ENCODE measurements at places on chromosomes 11 and 22.

GRCh38 chr11:11078344-11079086 lies 220.7 kb upstream of the ZBED5 start:
- no peak for DNase-seq

DNA sequence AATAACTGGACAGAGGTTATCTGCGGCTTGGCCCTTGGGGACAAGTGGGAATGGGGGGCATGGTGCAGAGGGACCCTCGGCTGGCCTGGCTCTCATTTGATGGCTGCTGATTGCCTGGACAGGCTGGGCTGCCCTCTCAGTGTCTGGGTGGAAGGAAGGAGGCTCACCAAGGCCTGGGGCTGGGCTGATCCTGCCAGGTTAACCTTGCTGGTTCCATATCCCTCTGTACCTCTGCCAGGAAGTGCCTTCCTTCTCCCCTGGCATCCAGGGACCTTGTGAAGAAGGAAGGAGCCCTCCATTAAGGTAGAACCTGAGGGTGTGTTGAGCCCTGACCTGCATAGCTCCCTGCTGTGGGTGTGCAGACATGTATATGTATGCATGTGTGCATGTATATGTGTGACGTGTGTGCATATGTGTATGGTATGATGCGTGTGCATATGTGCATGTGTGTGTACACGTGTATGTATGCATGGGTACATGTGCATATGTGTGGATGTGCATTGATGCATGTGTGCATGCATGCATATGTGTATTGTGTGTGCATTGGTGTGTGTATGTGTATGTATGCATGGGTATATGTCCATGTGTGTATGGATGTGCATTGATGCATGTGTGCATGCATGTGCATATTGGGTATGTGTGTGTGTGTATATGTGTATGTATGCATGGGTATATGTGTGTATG lies 433.9 kb downstream of the TBC1D22A start:
- no peak for DNase-seq

DNA sequence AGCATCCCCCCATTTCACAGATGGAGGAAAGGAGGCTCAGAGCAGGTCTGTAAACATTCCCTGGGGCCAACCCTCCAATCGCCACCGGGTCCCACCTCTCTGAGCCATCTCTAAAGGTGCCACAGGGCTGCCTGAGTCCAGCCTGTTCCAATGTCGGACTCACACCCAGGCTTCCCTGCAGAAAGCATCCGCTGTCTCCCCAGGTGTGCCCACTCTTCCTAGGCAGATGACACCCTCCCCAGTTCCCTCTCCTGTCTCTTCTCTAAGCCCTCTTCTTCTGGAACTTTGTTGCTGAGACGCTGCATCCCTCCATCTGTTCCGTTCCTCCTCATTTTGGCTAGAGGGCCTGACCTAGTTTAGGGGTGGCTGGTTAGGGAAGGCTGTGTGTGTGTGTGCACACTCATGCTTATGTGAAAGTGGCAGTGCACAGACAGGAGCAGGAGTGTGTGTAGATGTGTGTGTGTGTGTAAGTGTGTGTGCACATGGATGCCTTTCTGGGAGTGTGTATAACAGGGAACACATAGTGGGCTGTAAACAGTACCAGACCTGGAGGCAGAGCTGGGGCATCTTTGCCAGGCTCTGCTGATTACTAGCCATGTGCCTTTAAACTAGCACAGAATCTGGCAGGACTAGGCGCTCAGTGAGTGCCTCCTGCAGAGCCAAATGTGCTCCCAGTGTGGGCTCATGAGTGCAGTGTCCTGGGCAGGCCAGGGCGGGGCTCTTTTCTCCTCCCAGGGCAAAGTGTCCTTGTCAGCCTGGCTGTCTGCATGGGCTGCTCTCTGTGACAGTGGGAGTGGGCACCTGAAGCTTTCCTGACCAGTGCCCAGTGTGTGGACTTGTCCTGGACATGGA lies 77.3 kb upstream of the NECTIN1 start:
- DNase-seq = no peak

DNA sequence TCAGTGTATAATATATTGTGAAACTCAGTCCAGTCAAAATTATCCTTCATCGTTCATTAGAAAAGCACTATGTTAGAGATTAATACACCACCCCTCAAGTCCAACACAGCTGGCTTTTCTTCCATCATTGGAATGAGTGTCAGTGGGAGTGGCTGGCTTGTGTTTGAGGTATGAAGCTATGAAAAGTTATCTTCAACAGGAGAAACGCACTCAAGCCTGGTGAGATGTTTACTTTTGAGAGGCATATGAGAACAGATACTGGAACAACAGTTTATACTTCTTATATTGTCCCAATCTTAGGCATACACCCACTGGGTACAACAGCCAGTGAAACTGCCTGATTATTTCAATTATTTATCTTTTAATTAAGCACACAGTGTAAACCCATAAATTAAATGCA lies 34.3 kb downstream of the PLEKHB1 start:
- DNase-seq = no peak

GRCh38 chr11:125176866-125177265 lies 12.3 kb downstream of the PKNOX2 start:
- DNase-seq = no peak
